ENCODE measurements at places on chromosomes 12 and 14. TPM values are rescaled to one million over a fixed set of nuclear protein-coding genes. Genes with fewer than 3 reads are reported as not detected.
A peak's percentile ranks its signal among the peaks of the same experiment; 100 is the strongest.

HNRNPA1 gene
- total RNA-seq, result 1,977 TPM

- peaks cover 13% of the 10 kb centered on the region for H3K4me1 ChIP-seq
- no peak for DNase-seq
- H3K36me3 ChIP-seq, result no peaks in the 10 kb centered on the region
Observed at GRCh38 chr14:68295316-68295816, 475.8 kb downstream of the RAD51B start.

GRCh38 chr12:13313886-13314285, 117.4 kb downstream of the EMP1 start:
- no peaks in the 10 kb centered on the region for H3K4me1 ChIP-seq
- H3K27me3 ChIP-seq, result peaks cover 6% of the 10 kb centered on the region
- no peak overlapping the region for H3K27ac ChIP-seq
- no peak overlapping the region for H3K4me3 ChIP-seq

- no peak overlapping the region for H3K27ac ChIP-seq
- no peak overlapping the region for H3K4me3 ChIP-seq
- no peaks in the 10 kb centered on the region for H3K27me3 ChIP-seq
- peaks cover 6% of the 10 kb centered on the region for H3K4me1 ChIP-seq
Observed at GRCh38 chr12:39365364-39366001, 77.4 kb downstream of the KIF21A start.

- no peak overlapping the region for H3K27ac ChIP-seq
- DNase-seq, result no peak
- H3K4me3 ChIP-seq, result no peak overlapping the region
Observed at GRCh38 chr14:58746701-58747100, 108.9 kb downstream of the DACT1 start.

GRCh38 chr14:35989736-35990135, 163.6 kb downstream of the BRMS1L start:
- H3K36me3 ChIP-seq, result no peaks in the 10 kb centered on the region
- H3K27me3 ChIP-seq, result no peaks in the 10 kb centered on the region
- no peak overlapping the region for H3K27ac ChIP-seq
- peaks cover 2% of the 10 kb centered on the region for H3K4me1 ChIP-seq
- H3K4me3 ChIP-seq, result no peak overlapping the region

DNA sequence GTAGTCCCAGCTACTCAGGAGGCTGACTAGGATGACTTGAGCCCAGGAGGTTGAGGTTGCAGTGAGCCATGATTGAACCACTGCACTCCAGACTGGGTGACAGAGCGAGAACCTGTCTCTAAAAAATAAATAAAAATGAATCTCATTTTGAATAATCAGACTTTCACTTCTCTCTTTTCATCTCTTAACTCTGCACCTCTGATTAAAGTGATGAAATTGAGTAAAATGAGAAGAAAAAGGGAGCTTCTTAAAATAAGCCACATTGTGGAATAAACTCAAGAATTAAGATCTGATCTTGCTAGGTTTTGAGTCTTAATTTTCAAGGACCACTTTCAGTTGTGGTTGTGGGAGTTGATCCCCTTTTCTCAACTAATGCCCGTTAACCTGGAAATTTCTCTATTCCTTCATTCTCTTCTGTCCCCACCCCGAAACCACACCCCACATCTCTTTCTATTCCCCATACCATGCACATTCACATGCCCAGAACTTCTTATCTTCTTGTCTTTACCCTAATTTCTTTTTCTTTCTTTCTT, 70.9 kb upstream of the ETV6 start:
- no peak for DNase-seq
- no peaks in the 10 kb centered on the region for H3K36me3 ChIP-seq
- H3K27me3 ChIP-seq, result peaks cover 35% of the 10 kb centered on the region
- no peak overlapping the region for H3K4me3 ChIP-seq

SLC7A8 gene
- total RNA-seq, result 5.3 TPM

GRCh38 chr12:48182631-48183030, 813 bp upstream of the CCDC184 start:
- H3K27me3 ChIP-seq, result peaks cover 63% of the 10 kb centered on the region
- no peak for DNase-seq
- no peak overlapping the region for H3K27ac ChIP-seq
- H3K36me3 ChIP-seq, result no peaks in the 10 kb centered on the region
- H3K4me1 ChIP-seq, result peaks cover 18% of the 10 kb centered on the region

DNAJC22 gene
- not detected for total RNA-seq

- no peaks in the 10 kb centered on the region for H3K27me3 ChIP-seq
- peaks cover 8% of the 10 kb centered on the region for H3K36me3 ChIP-seq
- no peak overlapping the region for H3K27ac ChIP-seq
- H3K4me1 ChIP-seq, result peaks cover 60% of the 10 kb centered on the region
- DNase-seq, result no peak
Observed at GRCh38 chr12:57842342-57843294, 3.9 kb downstream of the CTDSP2 start.

DLGAP5 gene
- 46.0 TPM for total RNA-seq

RCOR1 gene
- total RNA-seq, result 24.3 TPM

GRCh38 chr14:76975051-76975450, 53.5 kb downstream of the IRF2BPL start:
- no peaks in the 10 kb centered on the region for H3K36me3 ChIP-seq
- peaks cover 31% of the 10 kb centered on the region for H3K4me1 ChIP-seq
- H3K4me3 ChIP-seq, result no peak overlapping the region
- DNase-seq, result no peak
- no peak overlapping the region for H3K27ac ChIP-seq

PTHLH gene
- not detected for total RNA-seq

KITLG gene
- total RNA-seq, result 0.39 TPM

- H3K4me3 ChIP-seq, result no peak overlapping the region
- no peaks in the 10 kb centered on the region for H3K36me3 ChIP-seq
- no peaks in the 10 kb centered on the region for H3K4me1 ChIP-seq
- peaks cover 10% of the 10 kb centered on the region for H3K27me3 ChIP-seq
Observed at GRCh38 chr12:98578392-98578791, 15.1 kb upstream of the SLC25A3 start.

- DNase-seq, result no peak
- H3K4me1 ChIP-seq, result peaks cover 8% of the 10 kb centered on the region
Observed at GRCh38 chr12:76455582-76456345, 103.8 kb downstream of the OSBPL8 start.

- H3K4me3 ChIP-seq, result no peak overlapping the region
- H3K4me1 ChIP-seq, result peaks cover 29% of the 10 kb centered on the region
- H3K36me3 ChIP-seq, result no peaks in the 10 kb centered on the region
- no peak overlapping the region for H3K27ac ChIP-seq
Observed at GRCh38 chr14:31935391-31935790, 141.7 kb upstream of the ARHGAP5 start.

SLC6A15 gene
- not detected for total RNA-seq

DNA sequence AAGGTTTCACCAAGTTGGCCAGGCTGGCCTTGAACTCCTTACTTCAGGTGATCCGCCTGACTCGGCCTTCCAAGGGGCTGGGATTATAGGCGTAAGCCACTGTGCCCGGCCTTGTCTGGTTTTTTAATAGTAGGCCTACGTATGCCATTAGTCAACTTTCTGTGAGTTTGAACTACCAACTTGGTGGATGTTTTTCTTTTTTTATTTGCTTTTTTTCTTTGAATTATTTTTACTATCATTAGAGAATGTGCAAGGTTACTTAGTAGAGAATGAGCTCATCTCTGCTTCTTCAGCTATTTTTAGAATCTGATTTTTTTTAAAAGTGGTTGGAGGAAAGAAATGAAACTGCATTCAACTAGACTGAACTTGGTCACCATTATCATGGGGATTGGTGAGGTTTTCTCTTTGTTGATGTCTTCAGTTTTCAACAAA, 51.4 kb downstream of the HMGA2 start:
- H3K4me3 ChIP-seq, result no peak overlapping the region
- no peaks in the 10 kb centered on the region for H3K4me1 ChIP-seq
- H3K27me3 ChIP-seq, result peaks cover 12% of the 10 kb centered on the region
- H3K36me3 ChIP-seq, result no peaks in the 10 kb centered on the region
- DNase-seq, result no peak

DNA sequence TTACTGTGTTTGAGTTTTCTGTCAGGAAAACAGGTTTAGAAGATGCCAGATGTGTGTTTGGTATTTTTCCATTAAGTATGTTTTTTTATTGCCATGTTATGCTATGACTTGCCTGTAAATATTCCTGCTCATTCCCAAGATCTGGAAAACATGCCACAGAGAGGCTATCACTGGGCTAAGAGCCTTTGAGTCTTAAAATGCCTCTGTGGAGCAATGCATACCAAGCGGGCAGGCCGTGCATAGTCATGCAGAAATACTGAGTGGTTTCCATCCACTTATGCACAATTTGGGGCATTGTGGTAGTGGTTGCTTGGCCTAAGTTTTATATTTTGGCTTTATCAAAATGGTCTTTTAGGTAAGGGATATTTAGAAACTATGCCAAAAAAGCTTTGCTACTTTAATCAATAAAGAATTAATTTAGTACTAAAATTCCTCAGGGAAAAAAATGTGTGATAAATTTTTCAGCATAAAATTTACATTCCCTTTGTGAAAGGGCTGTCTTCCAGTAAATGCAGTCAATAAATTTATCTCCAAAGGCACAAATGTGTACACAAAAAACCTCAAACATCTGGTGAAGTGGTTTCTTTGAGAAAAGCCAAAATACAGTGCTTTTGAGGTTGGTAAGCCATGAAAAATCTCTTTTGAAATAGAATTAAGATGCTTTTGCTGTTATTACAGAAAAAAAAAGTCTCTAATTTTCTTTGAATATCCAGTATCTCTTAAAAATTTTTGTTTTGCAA, 341.3 kb upstream of the FBXO33 start:
- H3K27me3 ChIP-seq, result no peaks in the 10 kb centered on the region
- DNase-seq, result no peak
- H3K4me1 ChIP-seq, result no peaks in the 10 kb centered on the region
- no peaks in the 10 kb centered on the region for H3K36me3 ChIP-seq
- H3K27ac ChIP-seq, result no peak overlapping the region

INHBC gene
- 0.14 TPM for total RNA-seq

DNA sequence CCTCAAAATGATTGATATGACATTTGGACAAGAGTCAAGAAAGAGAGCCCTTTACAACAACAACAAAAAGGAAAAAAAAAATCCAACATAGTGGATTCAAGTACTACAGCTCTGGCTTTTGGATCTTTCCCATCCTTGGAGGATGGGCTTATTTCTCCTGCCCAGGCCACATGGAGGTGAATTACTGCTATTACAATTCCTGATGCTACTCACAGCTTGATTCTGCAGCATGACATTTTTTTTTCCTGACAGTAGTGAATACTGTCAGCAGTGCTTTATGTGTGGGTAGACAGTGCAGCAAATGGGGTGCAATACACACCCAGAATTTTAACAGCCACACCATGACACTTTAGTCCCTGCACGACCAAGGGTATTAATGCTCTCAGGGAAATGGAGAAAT, 42.5 kb upstream of the HSP90B1 start:
- no peaks in the 10 kb centered on the region for H3K27me3 ChIP-seq
- peaks cover 5% of the 10 kb centered on the region for H3K4me1 ChIP-seq
- no peak overlapping the region for H3K4me3 ChIP-seq
- no peak overlapping the region for H3K27ac ChIP-seq
- DNase-seq, result no peak

GRCh38 chr14:95123891-95124579, 33.3 kb downstream of the DICER1 start:
- no peak overlapping the region for H3K27ac ChIP-seq
- no peaks in the 10 kb centered on the region for H3K27me3 ChIP-seq
- H3K36me3 ChIP-seq, result peaks cover 58% of the 10 kb centered on the region
- peaks cover 13% of the 10 kb centered on the region for H3K4me1 ChIP-seq
- no peak for DNase-seq

DNA sequence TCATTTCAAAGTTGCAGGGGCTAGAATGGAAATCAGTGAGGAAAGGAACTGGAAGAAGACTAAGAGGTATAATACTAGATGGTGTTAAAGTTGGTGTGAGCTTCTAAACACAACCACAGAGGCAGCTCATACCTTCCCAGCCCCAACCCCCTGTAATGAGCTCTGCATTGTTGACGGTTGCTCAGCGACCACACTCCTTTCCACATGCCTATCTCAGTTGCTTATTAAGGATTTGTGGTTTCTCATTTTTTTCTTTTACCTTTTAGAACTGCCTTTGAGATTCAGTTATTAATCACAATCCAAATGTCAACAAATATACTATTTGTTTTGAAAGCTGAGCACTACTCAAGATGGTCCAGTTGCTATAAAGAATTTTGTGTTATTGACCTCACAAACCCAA, 62.1 kb upstream of the KIF21A start:
- DNase-seq, result no peak
- no peak overlapping the region for H3K27ac ChIP-seq
- H3K4me3 ChIP-seq, result no peak overlapping the region
- no peaks in the 10 kb centered on the region for H3K36me3 ChIP-seq

GRCh38 chr12:124599074-124599999, 31.9 kb upstream of the NCOR2 start:
- H3K27me3 ChIP-seq, result peaks cover 41% of the 10 kb centered on the region
- no peak overlapping the region for H3K4me3 ChIP-seq
- no peaks in the 10 kb centered on the region for H3K36me3 ChIP-seq
- DNase-seq, result no peak

MYF5 gene
- total RNA-seq, result not detected

RDH12 gene
- total RNA-seq, result not detected

GRCh38 chr14:33934043-33934750, 16.7 kb downstream of the EGLN3 start:
- no peak overlapping the region for H3K4me3 ChIP-seq
- peaks cover 4% of the 10 kb centered on the region for H3K27me3 ChIP-seq
- no peak for DNase-seq
- H3K36me3 ChIP-seq, result peaks cover 50% of the 10 kb centered on the region
- H3K27ac ChIP-seq, result no peak overlapping the region
- peaks cover 28% of the 10 kb centered on the region for H3K4me1 ChIP-seq

SERPINA4 gene
- total RNA-seq, result not detected

- H3K4me1 ChIP-seq, result peaks cover 40% of the 10 kb centered on the region
- H3K27ac ChIP-seq, result peak overlapping the region; percentile 71
- no peak for DNase-seq
- H3K27me3 ChIP-seq, result no peaks in the 10 kb centered on the region
- H3K4me3 ChIP-seq, result no peak overlapping the region
Observed at GRCh38 chr12:116538076-116538591, 21.0 kb upstream of the MAP1LC3B2 start.

APOF gene
- not detected for total RNA-seq

NPC2 gene
- total RNA-seq, result 19.2 TPM

DNA sequence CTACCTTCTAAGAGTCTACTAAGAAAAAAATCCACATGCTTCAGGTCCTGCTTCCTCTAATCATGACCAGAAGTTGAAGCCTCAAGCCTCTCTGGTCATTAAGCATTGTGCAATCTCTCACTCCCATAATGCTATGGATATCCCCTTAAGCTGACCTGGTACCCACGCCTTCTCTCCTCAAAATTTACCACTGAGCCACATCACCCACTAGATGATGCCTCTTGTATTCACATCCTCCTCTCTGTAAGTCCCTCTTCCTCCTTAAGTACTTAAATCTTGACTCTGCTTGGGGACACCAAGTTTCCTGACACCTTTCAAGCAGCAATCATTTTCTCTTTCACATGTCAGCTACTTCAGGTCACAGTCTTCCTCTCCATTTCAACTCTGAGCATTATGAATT, 9.8 kb downstream of the GALNT4 start:
- no peak overlapping the region for H3K27ac ChIP-seq
- H3K27me3 ChIP-seq, result no peaks in the 10 kb centered on the region
- no peak for DNase-seq

DNA sequence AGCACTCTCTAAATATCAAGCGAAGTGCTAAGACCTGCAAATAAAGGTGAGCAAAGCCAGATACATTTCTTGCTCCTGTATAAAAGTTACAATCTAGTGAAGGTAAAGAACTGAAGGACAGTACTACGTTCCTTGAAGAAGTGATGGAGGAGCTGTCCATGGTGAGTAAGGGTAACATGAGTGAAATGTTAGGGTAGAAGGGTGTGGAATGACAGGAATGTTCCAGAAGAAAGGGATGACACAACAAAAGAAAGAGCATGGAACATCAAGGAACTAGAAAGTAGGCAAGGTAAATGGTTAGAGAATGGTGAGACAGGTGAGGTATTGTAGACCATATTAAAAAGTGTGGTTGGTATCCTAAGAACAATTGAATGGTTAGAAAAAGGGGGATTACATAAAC, 272.4 kb downstream of the ACSS3 start:
- no peaks in the 10 kb centered on the region for H3K36me3 ChIP-seq
- H3K4me1 ChIP-seq, result no peaks in the 10 kb centered on the region
- no peak overlapping the region for H3K4me3 ChIP-seq
- H3K27ac ChIP-seq, result no peak overlapping the region

Data from activated T-helper 2 cell treated with anti-CD3 and anti-CD28 coated beads, Interferon-gamma antibody, Interleukin-2, Interleukin-4, amounts not matched to agents 10 μg/mL and 5 μg/mL and 100 μg/mL, durations not matched to agents 14 hours and 24 hours and 36 hours (primary cell).